Vagina (tissue), 2 donors: ENCODE measurements at places on chromosomes 16 and 17. TPM values are rescaled to one million over a fixed set of nuclear protein-coding genes. Genes with fewer than 3 reads are reported as not detected.
A peak's percentile ranks its signal among the peaks of the same experiment; 100 is the strongest.

Gene SKAP1
- 5.6 TPM for total RNA-seq

Gene TMEM238L
- total RNA-seq, result 1.2 TPM

Gene AMZ2
- 39.8 TPM for total RNA-seq

Gene PERCC1
- total RNA-seq, result not detected

DNA sequence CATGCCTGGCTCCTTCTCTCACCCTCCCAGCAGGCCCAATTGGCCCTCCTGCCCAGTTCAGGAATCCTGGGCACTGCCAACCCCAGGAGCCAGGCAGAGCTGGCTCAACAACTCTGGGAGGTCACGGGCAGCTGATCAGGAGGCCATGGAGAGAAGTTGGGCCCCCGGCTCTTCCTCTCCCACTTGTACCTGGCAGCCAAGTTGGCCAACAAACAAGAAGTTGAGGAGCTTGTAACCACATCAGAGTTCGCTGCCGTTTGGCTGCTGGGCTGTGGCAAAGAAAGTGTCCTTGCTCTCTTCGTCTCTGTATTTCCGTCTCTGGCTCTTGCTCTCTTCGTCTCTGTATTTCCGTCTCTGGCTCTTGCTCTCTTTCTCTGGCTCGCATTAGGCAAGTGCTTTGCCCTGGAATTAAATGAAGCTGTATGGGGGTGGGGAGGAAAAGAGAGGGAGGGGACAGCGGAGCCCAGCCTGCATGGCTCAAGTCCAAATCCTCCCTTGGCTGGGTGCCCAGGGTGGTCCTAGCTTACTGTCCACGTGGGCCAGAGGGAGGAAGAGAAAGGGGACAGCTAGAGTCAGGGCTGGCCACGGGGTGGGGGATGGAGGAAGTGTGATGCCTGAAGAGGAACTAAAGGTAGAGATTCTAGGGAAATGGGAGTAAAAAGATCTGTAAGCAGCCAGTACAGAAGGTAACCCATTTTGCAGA, 7.8 kb upstream of the TMEM132E start:
- no peak overlapping the region for H3K4me3 ChIP-seq
- no peaks in the 10 kb centered on the region for H3K4me1 ChIP-seq

- H3K4me3 ChIP-seq, result peak overlapping the region; percentile 89
- H3K4me1 ChIP-seq, result peaks cover 58% of the 10 kb centered on the region
- H3K36me3 ChIP-seq, result no peaks in the 10 kb centered on the region
- no peak for DNase-seq
Observed at GRCh38 chr17:39196241-39196807, 1.1 kb downstream of the CACNB1 start.

- H3K4me1 ChIP-seq, result no peaks in the 10 kb centered on the region
- DNase-seq, result no peak
- H3K36me3 ChIP-seq, result no peaks in the 10 kb centered on the region
- H3K27me3 ChIP-seq, result no peaks in the 10 kb centered on the region
Observed at GRCh38 chr16:79359082-79359481, 241.5 kb downstream of the MAF start.

DNA sequence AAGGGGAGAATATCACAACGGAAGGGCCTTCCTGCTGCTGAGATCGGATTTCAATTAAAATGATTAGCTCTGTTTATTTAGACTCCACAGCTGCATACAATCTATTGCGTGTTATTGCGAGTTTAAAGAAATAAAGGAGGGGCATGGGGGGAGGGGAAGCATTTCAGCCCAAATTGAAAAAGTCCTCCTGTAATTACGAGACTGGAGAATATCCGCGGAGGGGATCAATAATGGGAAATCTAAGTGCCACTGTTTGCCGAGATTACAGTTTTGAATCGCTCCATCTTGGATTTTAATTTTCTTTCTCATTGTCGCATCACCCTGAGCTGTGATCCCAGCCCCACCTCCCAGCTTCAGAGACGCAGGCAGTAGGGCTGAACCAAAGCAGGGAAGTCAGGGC, 15.7 kb upstream of the RPL38 start:
- no peaks in the 10 kb centered on the region for H3K4me1 ChIP-seq
- no peaks in the 10 kb centered on the region for H3K27me3 ChIP-seq
- H3K4me3 ChIP-seq, result no peak overlapping the region
- no peak for DNase-seq
- no peaks in the 10 kb centered on the region for H3K36me3 ChIP-seq

- no peaks in the 10 kb centered on the region for H3K36me3 ChIP-seq
- H3K4me1 ChIP-seq, result peaks cover 21% of the 10 kb centered on the region
- H3K4me3 ChIP-seq, result no peak overlapping the region
- DNase-seq, result no peak
- H3K27ac ChIP-seq, result no peak overlapping the region
Observed at GRCh38 chr17:67506966-67507365, 129.9 kb downstream of the PITPNC1 start.

GRCh38 chr16:68364561-68364998, 53.8 kb downstream of the PRMT7 start:
- DNase-seq, result no peak
- H3K4me1 ChIP-seq, result peaks cover 18% of the 10 kb centered on the region
- no peaks in the 10 kb centered on the region for H3K27me3 ChIP-seq
- H3K4me3 ChIP-seq, result no peak overlapping the region

DNA sequence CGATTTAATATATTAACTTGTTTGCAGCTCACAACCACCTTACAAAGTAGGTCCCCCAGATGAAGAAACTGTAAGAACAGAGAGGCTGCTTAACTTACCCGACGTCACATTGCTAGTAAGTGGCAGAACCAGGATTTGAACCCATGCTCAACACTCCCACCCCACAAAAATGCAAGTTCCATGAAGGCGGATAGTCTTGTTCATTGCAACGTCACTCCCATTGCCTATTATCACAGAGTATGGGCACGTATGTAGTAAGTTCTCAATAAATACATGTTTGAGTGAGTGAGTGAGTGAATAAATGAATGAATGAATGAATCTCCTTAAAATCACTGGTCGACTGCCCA, 1.1 kb downstream of the USP31 start:
- H3K4me3 ChIP-seq, result peak overlapping the region; percentile 85
- no peaks in the 10 kb centered on the region for H3K36me3 ChIP-seq
- no peak for DNase-seq
- H3K27ac ChIP-seq, result peak overlapping the region; percentile 90
- H3K27me3 ChIP-seq, result no peaks in the 10 kb centered on the region

- no peak for DNase-seq
- peaks cover 33% of the 10 kb centered on the region for H3K4me1 ChIP-seq
- H3K27ac ChIP-seq, result peak overlapping the region; percentile 48
Observed at GRCh38 chr16:14077918-14078317, 6.8 kb downstream of the MRTFB start.

GRCh38 chr17:29582254-29582765, 7.1 kb downstream of the GIT1 start:
- H3K36me3 ChIP-seq, result no peaks in the 10 kb centered on the region
- no peaks in the 10 kb centered on the region for H3K27me3 ChIP-seq
- no peak overlapping the region for H3K27ac ChIP-seq
- no peak overlapping the region for H3K4me3 ChIP-seq
- peaks cover 67% of the 10 kb centered on the region for H3K4me1 ChIP-seq

DNA sequence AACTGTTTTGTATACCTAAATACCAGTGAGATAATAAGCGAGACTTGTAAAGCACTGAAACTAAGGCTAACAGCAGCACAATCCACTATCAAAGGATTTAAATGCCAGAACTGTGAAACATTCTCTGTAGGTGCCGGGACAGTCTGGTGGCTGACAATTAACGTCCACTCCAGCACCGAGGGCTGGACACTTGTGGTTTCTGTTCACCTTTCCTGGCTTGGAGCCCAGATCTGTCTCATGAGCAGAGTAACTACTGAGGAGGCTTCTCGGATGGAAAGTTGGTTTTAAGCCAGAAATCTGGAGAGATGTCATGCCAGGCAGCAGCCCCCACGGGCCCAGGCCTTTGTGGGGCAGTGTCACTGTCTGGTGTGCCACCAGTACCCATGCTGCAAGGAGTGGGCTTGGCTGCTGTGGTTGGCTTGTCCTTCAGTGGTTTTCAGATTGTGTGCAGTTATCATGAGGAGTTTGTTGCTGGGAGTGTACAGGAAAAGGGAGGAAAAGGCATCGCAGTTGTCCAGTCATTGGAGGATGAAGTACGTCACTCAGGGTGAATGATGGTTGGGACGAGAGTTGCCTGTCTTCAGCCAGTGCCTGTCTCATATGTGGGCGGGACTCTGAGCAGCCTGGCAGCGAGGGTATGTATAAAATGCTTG, 35.5 kb downstream of the UBN1 start:
- H3K36me3 ChIP-seq, result peaks cover 96% of the 10 kb centered on the region
- no peak for DNase-seq
- no peaks in the 10 kb centered on the region for H3K4me1 ChIP-seq
- H3K27me3 ChIP-seq, result no peaks in the 10 kb centered on the region
- no peak overlapping the region for H3K4me3 ChIP-seq
- H3K27ac ChIP-seq, result no peak overlapping the region

- H3K36me3 ChIP-seq, result no peaks in the 10 kb centered on the region
- H3K4me1 ChIP-seq, result no peaks in the 10 kb centered on the region
- H3K4me3 ChIP-seq, result no peak overlapping the region
- H3K27me3 ChIP-seq, result no peaks in the 10 kb centered on the region
- no peak for DNase-seq
Observed at GRCh38 chr17:72569148-72569946, 448.5 kb downstream of the SOX9 start.
